ENCODE measurements at places on chromosomes 12 and 14.

- no peak for DNase-seq
Observed at GRCh38 chr12:48954841-48955501, 2.3 kb downstream of the ARF3 start.

GRCh38 chr12:41983394-41983793 is 161.3 kb downstream of the GXYLT1 start:
- no peak for DNase-seq

GRCh38 chr14:21055432-21056117 is 2.0 kb upstream of the RNASE8 start:
- DNase-seq, result no peak

DNA sequence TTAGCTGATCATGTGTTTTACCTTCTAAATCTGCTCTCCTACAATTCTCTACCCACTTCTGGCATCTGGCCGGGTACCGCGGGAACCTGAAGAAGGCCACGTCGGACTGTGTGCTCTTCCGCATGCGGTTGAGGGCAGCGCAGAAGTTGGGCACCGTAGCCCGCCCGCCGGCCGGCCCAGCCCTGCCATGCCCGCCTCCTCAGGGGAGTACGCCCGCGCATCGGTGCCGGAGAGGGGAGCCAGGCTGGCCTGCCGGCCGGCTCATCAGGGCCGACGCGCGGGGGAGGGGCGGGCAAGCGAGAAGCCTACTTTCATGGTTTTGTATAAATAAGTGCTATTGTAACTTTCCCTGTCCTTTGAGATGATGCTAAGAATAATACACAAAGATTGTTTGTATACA is 19.9 kb upstream of the ADAMTS20 start:
- DNase-seq, result no peak

GRCh38 chr14:62103464-62103863 is 341.2 kb downstream of the SNAPC1 start:
- no peak for DNase-seq
